ENCODE measurements at places on chromosomes 12 and 14.

GRCh38 chr12:100504804-100505203, 31.1 kb downstream of the NR1H4 start:
- DNase-seq = no peak

GRCh38 chr12:123983822-123984485, 10.9 kb downstream of the ZNF664 start:
- DNase-seq = peak; percentile 51

DNA sequence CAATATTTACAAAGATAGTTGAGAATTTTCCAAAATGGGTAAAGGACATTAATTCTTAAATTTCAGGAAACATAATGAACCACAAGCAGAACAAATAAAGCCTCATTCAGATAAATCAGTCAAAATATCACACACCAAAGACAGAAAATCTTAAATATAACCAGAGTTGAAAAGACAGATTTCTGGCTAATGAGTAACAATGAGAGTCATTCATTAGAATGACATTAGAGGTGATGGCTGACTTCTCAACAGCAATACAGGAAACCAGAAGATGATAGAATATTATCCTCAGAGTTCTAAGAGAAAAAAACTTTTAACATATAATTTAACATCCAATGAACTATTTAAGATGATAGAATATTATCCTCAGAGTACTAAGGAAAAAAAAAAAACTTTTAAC, 124.2 kb downstream of the DENND5B start:
- DNase-seq = no peak

DNA sequence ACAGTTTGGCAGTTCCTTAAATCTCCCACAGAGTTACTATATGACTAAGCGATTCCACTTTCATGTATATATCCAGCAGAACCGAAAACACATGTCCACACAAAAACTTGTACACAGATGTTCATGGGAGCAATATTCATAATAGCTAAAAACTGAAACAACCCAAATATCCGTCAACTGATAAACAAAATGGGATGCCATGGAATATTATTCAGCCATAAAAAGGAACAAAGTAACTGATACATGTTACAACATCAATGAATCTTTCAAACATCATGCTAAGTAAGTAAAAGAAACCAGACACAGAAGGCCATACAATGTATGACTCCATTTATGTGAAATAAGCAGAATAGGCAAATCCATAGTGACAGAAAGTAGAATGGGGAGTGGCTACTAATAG, 80.2 kb upstream of the GPHB5 start:
- DNase-seq = no peak

- DNase-seq = peak; percentile 81
Measured at GRCh38 chr14:75310295-75311111, 31.9 kb downstream of the FOS start.

DNA sequence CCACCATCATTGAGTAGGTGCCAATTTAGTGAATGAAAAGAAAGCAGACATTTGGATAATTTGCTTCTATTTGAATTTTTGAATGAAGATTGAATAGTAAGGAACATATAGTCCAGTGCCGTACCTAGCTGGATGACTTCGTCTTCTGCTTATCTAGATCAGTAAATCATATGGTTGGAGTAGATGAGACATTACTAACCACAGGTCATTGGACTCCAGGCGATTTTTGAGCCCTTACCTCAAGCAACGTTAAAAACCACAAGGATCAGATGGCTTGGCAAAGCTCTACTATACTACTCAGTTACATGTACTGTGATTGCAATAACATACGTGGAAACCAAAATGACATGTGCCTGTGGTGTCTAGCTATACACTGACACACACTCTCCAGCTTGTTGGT, 1.7 kb upstream of the SPATS2 start:
- no peak for DNase-seq

DNA sequence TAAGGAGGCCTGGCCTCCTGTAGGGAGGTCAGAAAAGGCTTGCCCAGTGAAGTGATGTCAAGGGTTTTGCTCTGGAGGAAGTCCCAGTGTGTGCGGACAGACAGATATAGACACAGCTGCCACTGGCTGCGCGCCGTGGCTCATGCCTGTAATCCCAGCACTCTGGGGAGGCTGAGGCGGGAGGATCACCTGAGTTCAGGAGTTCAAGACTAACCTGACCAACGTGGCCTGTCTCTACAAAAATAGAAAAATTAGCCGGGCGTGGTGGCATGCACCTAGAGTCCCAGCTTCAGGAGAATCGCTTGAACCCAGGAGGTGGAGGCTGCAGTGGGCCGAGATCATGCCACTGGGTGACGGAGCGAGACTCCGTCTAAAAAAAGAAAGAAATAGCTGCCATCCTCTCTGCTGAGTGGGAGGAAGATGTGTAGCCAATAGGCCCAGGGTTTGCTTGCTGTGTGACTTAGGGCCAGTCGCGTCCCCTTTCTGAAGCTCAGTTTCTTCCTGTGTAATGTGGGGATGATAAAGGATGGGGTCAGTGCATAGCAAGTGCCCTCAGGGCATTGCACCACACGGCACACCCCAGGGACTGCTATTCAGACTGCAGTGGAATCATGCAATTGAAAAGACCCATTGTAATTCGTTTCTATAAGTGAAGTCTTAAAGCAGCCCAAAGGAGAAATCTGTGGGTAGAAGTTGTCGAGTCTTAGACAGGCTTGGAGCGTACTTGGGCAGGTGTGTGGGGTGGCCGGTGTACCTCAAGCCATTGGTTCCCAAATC, 18.7 kb upstream of the MLEC start:
- peak; percentile 56 for DNase-seq

GRCh38 chr12:90855534-90855933, 99.4 kb downstream of the CCER1 start:
- DNase-seq = no peak

DNA sequence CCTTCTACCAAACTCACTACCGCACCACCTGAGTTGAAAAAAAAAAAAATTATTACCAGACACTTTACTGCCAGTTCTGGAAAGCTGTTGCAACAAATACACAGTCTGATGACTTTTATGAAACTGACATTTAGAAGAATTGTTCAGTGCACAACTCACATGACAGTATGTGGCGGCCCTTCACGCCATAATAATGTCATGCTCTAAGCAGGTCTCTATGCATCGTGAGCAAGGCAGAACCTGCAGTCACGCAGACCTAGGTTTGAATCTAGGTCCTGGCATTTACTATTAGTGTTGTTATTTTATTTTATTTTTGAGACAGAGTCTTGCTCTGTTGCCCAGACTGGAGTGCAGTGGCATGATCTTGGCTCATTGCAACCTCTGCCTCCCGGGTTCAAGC, 8.1 kb downstream of the MYL2 start:
- no peak for DNase-seq

DNA sequence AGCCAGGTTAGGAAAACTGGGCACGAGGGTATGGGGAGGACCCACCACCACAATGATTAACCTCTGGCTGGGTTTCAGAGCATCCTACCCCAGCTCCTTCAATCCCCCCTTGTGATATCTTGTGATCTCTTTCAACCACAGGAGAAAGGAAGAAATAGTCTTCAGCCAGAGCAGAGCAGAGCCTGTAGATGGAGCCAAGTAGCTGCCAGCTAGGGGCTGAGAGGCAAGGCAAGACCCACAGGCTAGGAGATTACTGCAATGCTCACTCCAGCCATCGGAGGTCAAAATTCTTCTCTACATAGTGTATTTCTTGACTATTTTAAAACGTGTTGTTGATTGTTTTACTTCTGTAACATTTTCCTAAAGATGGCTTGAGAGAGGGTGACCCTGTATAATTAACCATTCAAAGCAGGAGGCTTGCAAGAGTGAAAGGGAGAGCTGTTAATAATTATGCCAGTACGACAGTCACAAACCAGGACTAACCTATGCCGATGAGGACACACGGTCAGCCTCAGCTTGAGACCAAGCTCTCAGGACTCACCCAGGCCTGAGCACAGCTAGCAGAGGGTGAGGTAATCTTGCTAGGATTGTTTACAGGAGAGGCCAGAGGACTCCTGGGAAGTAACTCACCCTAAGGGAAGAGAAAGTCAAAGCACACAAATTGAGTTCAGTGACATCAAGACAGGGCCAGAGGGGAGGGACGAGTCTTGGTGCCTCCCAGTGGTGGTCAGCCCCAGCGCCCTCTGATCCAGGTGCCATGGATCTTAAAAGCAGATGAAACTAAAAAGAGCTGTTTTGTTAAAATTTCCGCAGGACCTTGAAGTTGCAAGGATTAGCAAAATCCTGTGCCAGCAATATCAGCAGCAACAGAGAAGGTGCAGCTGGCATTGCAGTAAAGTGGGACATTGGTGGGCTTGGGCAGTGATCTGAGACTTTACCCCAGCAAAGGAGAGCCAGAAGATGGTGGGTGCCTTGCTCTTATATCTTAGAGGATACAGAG, 29.8 kb upstream of the CDKN3 start:
- peak; percentile 48 for DNase-seq

- peak; percentile 72 for DNase-seq
Measured at GRCh38 chr12:12684375-12685106, 11.4 kb downstream of the GPR19 start.

DNA sequence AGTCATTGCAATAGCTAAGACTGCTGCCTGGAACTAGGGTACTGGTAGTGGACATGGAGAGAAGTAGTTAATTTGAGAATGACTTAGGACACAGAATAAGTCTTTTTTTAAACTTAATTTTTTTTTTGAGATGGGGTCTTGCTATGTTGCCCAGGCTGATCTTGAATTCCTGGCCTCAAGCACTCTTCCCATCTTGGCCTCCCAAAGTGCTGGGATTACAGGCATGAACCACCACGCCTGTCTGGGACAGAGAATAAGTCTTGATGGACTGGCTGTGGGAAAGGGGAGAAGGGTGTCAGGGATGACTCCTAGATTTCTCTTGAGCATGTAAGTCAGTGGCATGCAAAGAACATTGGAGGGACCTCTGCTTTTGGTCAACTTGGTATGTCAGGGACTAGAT, 42.9 kb downstream of the LIN52 start:
- DNase-seq = no peak

- no peak for DNase-seq
Measured at GRCh38 chr12:95742586-95742985, 48.0 kb downstream of the NTN4 start.

DNA sequence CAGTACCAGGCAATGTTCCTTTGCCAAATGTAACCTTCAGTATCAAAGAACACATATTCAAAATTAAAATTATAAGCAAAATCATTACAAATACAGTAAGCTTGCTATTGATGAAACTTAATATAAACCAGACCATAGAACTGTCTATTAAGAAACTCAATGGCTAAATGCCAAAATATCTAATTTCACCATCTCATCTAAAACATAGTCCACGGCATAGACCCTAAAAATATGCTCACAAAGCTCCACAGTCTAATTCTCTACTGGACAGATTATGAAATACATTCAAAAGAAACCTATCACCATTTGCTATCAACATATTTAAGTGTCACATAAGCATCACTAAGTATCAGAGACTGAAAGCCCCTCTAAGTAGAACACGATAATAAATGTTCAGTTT, 25.2 kb downstream of the DUSP16 start:
- no peak for DNase-seq

DNA sequence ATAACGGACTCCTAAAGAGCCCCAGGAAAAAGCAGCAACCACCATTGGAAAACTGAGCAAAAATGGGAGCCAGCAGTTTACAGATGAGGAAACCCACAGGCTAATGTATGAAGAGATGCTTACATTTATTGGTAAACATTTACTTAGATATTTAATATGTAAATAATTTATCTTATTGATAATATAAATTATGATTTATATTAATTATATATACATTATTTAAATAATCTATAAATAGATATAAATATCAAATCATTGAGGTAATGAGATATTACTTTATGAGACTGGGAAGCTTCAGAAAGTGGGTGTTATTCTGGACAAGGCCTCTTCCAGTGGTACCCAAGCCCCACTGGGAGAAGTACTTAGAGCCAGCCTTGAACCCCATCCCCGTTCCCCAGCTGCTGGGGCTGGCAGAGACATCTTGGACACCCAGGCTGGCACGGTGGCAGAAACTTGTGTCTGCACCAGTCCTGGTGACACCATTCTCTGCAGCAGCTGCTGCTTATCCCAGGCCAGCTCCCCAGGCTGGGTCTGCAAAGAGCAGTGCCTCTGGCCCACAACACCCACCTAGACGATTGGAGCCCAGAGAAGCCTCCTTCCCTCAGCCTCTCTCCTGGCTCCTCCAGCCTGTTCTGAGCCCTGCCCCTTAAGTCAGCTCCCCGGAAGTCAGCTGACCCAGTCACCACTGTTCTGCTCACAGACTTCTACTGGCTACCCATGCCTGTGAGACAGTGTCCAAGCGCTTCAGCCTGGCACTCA, 25.9 kb downstream of the ISCA2 start:
- no peak for DNase-seq

- no peak for DNase-seq
Measured at GRCh38 chr12:62267026-62267425, 6.8 kb downstream of the USP15 start.

GRCh38 chr12:6044082-6044481, 80.4 kb downstream of the VWF start:
- no peak for DNase-seq

- DNase-seq = no peak
Measured at GRCh38 chr12:103399986-103400385, 95.8 kb downstream of the C12orf42 start.

Data from iPS-NIHi11 (cell line).